Endothelial cell of umbilical vein (primary cell): ENCODE measurements at places on chromosomes 2 and 18. TPM values are rescaled to one million over a fixed set of nuclear protein-coding genes. Genes with fewer than 3 reads are reported as not detected.

Gene C2orf69
- total RNA-seq: 11.4 and 12.9 TPM in 2 replicates

Gene MEP1B
- total RNA-seq: not detected in 2 replicates

Gene ZBTB7C
- total RNA-seq: not detected in 2 replicates

Gene GAD1
- 0.60 TPM in 1 of 2 replicates, not detected in the other for total RNA-seq

Gene ADAM17
- 52.9 and 57.1 TPM in 2 replicates for total RNA-seq

Gene NT5DC4
- not detected in 2 replicates for total RNA-seq

Gene CIB4
- not detected in 2 replicates for total RNA-seq

Gene DNAH7
- 0.05 and 0.24 TPM in 2 replicates for total RNA-seq

Gene RAB31
- 27.9 and 30.5 TPM in 2 replicates for total RNA-seq

Gene ST8SIA3
- not detected in 2 replicates for total RNA-seq

Gene KATNAL2
- 1.3 and 1.8 TPM in 2 replicates for total RNA-seq

Gene CCDC178
- 0.80 and 1.3 TPM in 2 replicates for total RNA-seq

Gene PSD4
- 0.09 and 0.24 TPM in 2 replicates for total RNA-seq

Gene UGT1A3
- not detected in 2 replicates for total RNA-seq

Gene VIT
- total RNA-seq: 0.48 and 0.88 TPM in 2 replicates

Gene CAPN14
- total RNA-seq: 0.15 and 0.23 TPM in 2 replicates

Gene PLEKHM3
- total RNA-seq: 8.5 and 9.1 TPM in 2 replicates

Gene ADCY3
- total RNA-seq: 54.0 and 54.4 TPM in 2 replicates

Gene PROC
- total RNA-seq: not detected in 2 replicates

Gene PLB1
- total RNA-seq: 0.80 and 1.1 TPM in 2 replicates

Gene FNDC4
- 15.5 and 20.0 TPM in 2 replicates for total RNA-seq

Gene COL6A3
- total RNA-seq: not detected in 2 replicates

Gene CCDC141
- total RNA-seq: not detected in 2 replicates

Gene NAT8
- total RNA-seq: not detected in 2 replicates

Gene GCKR
- 0.27 and 1.2 TPM in 2 replicates for total RNA-seq

Gene VSNL1
- total RNA-seq: not detected in 2 replicates
